ENCODE measurements at places on chromosomes 3 and 15.

DNA sequence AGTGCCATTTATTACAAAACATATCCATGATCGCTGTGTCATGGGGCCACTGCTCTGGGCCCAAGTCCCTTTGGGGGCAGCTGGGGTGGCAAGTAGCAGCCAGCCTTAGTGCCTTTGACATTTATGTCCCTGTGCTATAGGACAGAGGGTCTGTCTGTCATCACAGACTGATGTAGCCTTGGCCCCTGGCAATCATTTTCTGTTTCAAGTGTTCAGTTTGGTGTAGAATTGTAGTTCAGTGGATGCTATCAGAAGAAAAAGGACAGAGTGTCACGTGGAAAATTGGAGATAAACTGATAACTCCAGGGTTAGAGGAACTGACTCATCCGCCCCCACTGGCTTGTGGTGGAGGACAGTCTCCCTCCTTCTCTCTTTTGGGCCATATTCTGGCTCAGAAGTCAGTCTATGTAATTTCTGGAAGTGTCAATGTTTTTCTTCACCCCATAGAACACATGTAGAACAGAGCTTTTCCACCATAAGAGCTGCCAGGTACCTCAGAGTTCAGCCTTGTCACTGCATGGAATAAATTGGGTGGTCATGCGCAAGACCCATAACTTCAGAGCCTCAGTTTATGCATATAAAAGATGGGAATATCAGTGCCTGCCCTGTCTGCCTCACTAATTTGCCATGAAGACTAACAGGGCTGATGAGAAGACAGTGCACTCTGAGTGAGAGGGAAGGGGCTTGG is 4.5 kb upstream of the MRPS22 start:
- DNase-seq = no peak

GRCh38 chr15:101100118-101100517 is 151.7 kb downstream of the CHSY1 start:
- no peak for DNase-seq

- DNase-seq = no peak
Observed at GRCh38 chr3:151398895-151399294, 14.3 kb upstream of the P2RY12 start.

- no peak for DNase-seq
Observed at GRCh38 chr15:90677807-90678790, 39.0 kb upstream of the BLM start.

- DNase-seq = no peak
Observed at GRCh38 chr15:45417303-45417950, 39.1 kb upstream of the GATM start.

- no peak for DNase-seq
Observed at GRCh38 chr3:21054064-21054463, 696.9 kb downstream of the ZNF385D start.

GRCh38 chr3:58037141-58037910 is 29.1 kb downstream of the FLNB start:
- no peak for DNase-seq

GRCh38 chr15:56869573-56869972 is 48.9 kb upstream of the TCF12 start:
- DNase-seq = no peak

- DNase-seq = no peak
Observed at GRCh38 chr3:107953722-107954121, 137.1 kb downstream of the CD47 start.

DNA sequence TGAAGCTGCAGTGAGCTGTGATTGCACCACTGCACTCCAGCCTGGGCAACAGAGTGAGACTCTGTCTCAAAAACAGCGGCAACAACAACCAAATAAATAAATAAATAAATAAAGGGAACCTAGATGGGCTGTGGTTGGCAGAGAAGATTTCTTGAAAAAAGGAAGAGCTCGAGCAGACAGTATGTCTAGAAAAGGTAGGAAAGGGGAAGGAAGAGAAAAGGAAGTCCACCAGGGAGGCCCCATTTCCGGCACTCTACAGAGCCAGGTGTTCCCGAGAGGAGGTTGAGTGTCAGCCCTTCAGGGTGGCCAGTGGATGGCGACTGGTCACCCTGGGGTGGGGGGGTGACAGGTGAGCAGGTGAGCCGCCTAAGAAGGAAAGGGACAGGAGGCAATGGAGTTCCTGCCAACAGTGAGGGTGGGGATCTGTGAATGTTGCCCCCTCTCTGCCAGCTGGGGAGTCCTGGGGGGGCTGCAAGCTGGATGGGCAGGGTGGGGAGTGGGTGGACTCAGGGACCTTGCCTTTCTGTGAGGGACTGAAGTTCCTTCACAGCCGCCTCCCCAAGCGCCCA is 14.8 kb downstream of the PAQR5 start:
- no peak for DNase-seq

DNA sequence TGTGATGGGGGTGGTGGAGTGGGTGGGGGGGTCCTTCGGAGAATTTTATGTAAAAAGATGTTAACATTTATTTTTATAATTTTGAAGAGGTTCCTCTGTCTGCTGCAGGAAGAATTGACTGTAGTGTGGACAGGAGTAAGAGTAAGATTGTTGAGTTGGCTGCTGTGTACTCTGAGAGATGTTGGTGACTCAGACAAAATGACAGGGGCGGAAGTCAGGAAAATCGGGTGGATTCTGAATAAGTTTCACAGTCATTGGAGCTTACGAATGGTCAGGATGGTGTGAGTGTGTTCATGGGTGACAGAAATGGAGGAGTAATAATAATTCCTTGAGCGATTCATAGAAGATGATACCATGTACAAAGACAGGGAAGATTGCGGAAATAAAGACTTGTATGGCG is 420.0 kb downstream of the ROBO2 start:
- no peak for DNase-seq

- DNase-seq = peak; percentile 54
Observed at GRCh38 chr3:50246517-50246954, 10.5 kb downstream of the GNAI2 start.

GRCh38 chr3:191461113-191461595 is at the start of gene PYDC2:
PYDC2 (plus strand) TSS chr3:191461163; CDS start chr3:191461163, 0 bp downstream.
- no peak for DNase-seq
